ENCODE measurements at places on chromosomes 7 and 10.

DNA sequence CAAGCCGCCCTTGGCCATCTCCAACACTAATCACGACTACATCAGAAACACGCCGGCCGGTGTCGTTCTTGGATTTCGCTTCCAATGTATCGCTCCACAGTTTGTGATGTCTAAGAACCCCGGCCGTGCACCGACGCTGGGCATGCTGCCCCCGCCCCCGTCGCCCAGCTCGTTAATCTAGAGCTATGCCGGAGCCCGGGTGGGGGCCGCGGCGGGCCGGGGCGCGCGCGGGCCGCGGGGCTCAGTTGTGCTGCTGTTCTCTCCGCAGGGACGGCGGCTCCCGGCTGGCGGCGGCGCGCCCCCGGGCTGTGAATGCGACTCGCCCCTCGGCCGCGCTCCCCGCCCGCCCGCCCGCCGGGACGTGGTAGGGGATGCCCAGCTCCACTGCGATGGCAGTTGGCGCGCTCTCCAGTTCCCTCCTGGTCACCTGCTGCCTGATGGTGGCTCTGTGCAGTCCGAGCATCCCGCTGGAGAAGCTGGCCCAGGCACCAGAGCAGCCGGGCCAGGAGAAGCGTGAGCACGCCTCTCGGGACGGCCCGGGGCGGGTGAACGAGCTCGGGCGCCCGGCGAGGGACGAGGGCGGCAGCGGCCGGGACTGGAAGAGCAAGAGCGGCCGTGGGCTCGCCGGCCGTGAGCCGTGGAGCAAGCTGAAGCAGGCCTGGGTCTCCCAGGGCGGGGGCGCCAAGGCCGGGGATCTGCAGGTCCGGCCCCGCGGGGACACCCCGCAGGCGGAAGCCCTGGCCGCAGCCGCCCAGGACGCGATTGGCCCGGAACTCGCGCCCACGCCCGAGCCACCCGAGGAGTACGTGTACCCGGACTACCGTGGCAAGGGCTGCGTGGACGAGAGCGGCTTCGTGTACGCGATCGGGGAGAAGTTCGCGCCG, 1.9 kb downstream of the VWC2 start:
- peak; percentile 27 for DNase-seq

- DNase-seq: no peak
Measured at GRCh38 chr10:96743988-96744585, 23.8 kb upstream of the PIK3AP1 start.

- DNase-seq: no peak
Measured at GRCh38 chr7:138924501-138925225, 56.5 kb downstream of the KIAA1549 start.

DNA sequence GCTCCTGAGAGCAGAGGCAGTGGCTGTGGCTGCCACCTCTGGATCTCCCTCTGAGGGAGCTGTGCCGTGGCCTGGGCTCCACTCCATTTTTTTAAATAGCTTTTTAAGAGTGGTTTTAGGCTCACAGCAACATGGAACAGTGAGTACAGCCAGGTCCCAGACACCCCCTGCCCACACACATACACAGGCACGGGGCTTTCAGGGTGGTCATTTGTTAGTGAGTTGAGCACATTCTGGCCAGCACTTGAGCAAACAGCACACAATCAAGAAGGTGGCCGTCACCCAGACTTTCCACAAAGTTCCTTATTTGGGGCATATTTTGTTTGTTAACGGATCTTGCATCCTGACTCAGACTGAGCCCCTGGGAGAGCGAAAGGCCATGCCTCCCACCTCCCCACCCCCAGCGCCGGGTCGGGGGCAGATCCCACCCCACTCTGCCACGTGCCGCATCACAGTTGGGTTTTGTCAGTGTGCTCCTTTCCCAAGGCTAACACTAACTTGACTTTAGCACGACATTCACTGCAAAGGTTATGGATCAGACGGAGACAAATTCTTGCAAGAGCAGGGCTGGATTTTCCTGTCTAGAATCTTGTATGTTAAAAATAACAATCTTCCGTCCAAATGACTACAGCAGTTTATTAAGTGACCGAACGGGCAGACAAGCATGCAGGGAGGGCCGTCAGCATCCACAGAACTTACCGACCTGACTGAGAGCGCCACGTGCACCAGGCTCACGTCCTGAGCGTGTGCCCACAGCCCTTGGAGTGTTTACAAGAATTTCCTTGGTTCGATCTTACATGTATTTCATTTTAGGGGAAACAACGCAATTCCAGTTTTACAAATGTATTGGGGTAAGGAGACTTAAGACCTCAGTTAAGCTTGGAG, 156.5 kb upstream of the NPS start:
- DNase-seq: no peak

GRCh38 chr10:30182191-30183054, 123.0 kb upstream of the JCAD start:
- peak; percentile 91 for DNase-seq

- DNase-seq: peak; percentile 84
Measured at GRCh38 chr10:69866688-69867461, 65.2 kb downstream of the COL13A1 start.

DNA sequence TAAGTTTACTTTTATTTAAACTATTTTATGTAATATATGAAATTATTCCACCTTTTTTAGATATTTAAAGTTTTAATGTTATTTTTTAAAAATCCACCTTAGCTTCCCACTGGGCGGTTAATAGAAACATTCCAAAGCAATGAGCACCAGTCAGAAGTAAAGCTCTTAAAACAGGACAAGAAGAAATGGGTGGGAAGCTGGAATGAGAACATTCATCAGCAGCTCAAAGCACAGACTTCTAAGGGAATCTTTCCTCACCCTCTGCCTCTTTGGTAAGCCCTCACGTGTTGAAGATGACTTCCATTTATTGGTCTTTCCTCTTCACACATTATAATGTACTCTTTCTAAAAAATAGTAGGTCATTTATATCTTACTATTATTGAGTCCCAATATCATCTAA, 3.1 kb downstream of the AGMO start:
- peak; percentile 10 for DNase-seq

DNA sequence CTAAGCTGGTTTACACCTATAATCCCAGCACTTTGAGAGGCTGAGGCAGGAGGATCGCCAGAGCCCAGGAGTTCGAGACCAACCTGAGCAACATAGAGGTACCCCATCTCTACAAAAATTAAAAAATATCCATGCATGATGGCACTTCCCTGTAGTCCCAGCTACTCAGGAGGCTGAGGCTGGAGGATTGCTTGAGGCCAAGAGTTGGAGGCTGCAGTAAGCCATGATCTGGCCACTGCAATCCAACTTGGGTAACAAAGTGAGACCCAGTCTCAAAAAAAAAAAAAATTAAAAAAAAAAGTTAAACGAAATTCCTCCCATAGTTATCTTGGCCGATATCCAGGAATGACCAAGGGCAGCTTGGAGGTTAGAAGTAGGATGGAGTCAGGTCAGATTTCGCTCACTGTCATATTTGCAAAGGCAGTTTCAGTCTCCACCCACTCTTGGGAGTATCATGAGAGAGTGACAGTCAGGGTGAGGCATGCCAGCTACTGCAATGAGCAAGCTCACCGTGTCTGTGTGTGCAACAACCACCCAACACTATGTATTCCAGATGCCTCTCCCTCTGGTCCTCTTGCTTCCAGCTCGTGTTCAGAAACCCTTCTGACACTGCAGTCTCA, 6.0 kb upstream of the ZDHHC4 start:
- DNase-seq: no peak

DNA sequence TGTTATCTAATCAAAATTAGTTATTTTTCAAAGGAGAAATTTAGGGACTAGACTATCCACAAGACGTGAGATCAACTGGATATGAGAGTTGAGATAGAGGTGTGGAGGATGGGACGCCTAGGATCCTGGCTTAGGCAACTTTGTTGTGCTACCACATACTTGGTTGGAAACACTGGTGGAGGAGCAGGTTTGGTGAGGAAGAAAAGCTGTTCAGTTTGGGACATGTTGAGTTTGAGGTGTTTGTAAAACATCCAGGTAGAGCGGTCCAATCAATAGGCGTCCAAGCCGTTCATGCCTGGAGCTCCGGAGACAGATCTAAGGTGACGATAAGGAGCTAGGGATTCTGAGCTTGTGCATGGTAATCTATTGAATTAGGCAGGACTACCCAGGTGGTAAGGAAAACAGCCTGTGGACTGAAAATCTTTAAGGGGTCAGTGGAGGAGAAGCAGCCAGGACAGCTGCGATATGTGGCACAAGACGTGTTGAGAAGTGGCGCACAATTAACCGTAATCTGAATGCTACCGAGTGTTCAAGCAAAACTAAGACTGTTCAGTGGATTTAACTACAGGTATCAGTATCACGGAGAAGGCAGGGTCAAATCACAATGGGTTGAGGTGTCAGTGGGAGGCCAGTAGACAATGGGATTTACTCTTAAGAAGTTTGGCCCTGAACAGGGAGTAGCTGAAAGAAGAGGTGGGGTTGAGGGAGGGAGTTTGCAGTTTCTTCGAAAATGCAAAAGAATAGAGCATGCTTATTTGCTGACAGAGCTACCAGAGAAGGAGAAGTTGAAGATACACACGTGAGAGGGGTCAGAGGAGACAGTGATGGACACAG, 16.1 kb upstream of the TRPV6 start:
- no peak for DNase-seq

DNA sequence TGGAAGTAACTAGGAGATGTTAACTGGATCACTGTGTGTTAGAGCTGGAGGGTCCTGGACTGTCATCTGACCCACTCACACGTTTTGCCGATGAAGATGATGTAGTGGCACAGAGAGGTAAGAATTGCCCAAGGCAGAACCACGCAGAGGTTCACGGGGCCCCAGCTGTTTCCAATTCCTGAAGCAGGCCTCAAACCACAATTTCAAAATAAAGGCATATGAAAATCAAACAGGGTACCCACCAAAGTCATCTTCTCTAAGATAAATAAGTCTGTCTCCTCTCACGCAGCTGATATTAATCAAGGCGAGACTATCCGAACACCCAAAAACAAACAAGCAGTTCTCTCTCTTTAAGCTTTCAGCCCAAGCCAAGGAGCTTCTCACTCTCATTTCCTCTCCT, 113.3 kb upstream of the JCAD start:
- DNase-seq: peak; percentile 23

DNA sequence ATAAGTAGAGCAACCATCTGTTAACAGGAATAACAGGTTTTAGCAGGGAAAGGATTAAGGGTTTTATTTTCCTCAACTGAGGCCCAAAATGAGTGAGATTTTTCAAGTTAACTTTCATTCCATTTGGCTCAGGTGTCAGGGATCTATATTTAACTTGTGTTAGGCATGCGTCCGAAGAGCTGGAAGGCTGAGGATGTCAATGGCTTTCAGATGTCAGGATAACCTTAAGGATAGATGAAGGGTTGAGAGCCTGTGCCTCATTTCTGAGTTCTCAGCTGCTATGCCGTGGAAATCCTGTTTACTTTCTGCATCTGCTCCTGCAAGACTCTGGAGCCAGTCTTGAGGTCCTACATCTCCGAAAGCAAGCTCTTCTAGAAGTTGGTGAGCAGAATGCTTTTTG, 36.4 kb upstream of the CD36 start:
- no peak for DNase-seq

DNA sequence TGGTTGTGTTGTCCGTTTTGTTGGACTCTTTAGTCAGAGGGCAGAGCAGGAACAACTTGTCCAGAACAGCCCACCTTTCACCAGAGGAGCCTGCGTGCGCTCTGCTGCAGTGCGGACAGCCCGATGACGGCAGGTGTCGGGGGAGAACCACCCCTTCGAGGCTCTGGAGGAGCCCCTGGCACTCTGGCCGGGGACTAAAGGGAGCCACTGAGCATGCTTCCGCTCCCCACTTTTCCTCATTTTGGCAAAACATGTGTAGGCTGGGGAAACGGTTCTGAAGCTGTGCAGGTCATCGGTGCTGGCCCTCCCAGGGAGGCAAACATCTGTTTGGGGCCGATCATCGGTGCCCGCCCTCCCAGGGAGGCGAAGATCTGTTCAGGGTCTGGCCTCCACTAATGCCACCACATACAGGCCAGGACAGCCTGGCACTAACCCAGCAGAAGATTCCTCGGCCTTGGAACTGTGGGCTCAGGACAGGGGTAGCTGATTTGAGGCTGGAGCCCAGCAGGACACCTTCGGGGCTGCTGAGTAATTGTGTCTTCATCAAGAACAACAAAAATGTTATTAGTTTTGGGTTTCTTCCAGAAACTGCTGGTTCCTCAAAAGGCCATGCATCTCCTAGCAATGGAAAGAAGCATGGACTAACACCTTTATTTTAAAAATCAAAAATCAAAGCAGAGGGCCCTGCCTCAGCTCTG, 124.4 kb upstream of the TCERG1L start:
- DNase-seq: no peak
